BJ (cell line): ENCODE measurements at places on chromosomes 6 and 20. TPM values are rescaled to one million over a fixed set of nuclear protein-coding genes. Genes with fewer than 3 reads are reported as not detected.

The SLC13A3 gene
- polyA plus RNA-seq: 3.5 and 3.7 TPM in 2 replicates

The OR12D3 gene
- not detected in 2 replicates for polyA plus RNA-seq

The HLA-DRB1 gene
- not detected in 2 replicates for polyA plus RNA-seq

DNA sequence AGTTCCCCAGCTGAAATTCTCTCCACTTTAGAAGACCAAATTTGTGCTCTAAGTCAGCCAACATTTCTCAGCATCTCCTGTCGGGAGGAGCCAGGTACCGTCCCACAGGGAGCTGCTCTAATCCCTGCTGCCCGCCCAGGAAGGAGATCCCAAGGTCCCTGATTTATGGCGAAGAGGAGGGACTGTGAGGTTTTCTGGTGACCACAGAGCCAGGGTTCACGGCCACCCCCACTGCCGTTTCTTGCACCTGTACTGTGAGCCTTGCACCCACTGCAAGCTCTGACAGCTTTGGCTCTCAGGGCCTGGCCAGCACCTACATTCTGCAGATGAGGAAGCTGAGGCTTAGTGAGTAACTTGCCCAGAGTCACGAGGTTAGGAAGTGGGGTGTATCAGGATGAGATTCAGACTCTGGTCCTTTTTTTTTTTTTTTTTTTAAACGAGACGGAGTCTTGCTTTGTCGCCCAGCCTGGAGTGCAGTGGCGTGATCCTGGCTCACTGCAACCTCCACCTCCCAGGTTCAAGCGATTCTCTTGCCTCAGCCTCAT, 34.9 kb downstream of the FOXC1 start:
- DNase-seq: no peak

DNA sequence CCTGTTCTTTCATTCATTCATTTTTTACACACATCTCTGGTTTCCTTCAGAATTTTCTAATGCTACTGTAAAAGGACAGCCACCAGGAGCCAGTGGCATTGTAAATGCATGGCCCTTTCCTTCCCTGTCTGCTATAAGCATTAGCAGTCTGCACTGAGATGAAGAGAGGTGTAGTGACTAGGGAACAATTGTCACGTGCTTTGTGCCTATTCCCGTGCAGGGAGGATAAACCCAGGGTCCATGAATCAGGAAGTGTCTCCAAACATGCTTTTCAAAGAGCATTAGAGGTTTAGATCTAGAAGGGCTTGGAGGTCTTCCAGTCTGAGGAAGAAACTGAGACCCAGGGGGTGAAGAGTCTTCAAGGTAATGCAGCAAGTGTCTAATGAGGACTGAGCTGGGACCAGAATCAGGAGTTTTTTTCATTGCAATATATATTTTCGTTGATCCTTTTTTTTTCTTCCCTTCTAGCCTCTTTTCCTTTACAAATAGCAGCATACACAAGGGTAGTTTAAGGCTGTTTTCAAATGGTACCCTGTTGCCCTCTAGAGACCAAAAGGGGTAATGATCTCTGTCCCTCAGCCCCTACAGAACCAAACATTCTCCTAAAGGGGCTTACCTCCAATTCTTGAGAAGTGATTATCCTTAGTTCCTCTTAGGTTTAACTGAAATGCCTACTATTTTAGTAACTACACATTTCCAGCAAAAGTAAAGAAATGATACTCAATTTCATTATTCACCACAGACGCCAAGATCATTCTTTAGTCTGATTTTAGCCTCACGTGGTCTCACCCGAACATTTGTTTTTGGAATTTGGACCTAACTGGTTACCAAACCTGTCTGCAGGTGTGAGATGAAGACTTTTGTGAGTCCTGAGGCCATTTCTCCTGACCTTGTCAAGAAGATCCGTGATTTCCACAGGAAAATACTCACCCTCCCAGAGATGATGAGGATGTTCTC, 6.6 kb downstream of the TRIM15 start:
- DNase-seq: no peak
